ENCODE measurements at places on chromosomes 1 and 21.

GRCh38 chr1:11130406-11130805 lies 30.7 kb upstream of the EXOSC10 start:
- no peak for DNase-seq

DNA sequence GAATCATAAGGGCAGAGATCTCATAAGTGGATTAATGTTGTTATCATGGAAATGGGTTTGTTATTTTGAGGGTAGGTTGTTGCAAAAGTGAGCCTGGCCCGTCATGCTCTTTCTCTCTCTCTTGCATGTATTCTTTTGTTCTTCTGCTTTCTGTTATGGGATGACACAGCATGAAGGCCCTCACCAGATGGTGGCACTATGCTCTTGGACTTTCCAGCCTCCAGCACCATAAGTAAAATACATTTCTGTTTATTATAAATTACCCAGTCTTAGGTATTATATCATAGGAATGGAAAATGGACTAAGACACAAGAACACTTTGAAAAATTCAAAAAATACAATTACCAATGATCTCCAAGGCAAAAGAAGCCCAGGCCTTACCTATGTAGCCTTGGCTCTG lies 676.1 kb downstream of the PTPRU start:
- DNase-seq: no peak

GRCh38 chr1:245052258-245052657 lies 102.5 kb upstream of the KIF26B start:
- DNase-seq: no peak

GRCh38 chr1:228217551-228218344 lies 9.9 kb downstream of the OBSCN start:
- DNase-seq: no peak

All from NCI-H774 (cell line).